SK-MEL-5 (cell line): ENCODE measurements at places on chromosomes 16 and 17. TPM values are rescaled to one million over a fixed set of nuclear protein-coding genes. Genes with fewer than 3 reads are reported as not detected.
A peak's percentile ranks its signal among the peaks of the same experiment; 100 is the strongest.

DNA sequence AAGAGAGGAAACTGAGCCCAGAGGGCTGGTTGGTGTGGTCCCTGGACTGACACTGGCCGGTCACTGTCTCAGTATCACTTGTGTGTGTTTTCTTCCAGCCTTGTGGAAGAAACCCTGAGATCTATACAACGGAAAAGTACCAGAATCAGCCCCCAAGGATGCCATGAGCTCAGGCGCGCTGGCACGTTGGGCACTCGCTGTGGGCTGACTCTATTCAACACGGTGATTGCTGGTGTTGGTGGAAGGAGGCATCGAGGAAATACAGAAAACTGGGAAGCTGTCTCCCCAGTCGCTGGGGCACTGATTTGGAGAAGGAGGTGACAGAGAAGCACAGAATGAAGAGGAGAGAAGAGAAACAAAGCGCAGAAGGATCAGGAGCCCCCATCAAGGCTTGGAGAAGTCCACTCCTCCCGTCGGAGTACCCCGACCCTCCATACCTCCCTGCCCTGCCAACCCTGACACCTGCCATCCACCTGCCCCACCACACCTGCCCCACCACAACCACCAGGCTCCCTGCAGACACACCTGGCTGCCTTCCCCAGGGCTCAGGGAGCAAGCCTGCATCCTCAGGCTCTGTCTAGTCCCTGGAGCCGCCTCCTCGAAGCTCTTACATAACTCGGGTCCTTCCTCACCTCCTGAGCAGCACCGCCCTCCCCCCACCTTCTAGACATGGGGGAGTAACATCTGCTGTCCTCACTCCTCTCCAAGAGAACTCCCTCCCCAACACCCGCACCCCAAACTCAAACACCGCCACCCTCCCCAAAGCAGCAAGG is 66.5 kb downstream of the RBFOX3 start:
- no peak for DNase-seq

The NT5C gene
- 44.5 and 46.7 TPM in 2 replicates for total RNA-seq

- no peak for DNase-seq
These were observed 100.4 kb downstream of the COPRS start for GRCh38 chr17:31758646-31759045.

The ULK2 gene
- total RNA-seq = 6.5 and 7.6 TPM in 2 replicates

- DNase-seq = no peak
These were observed 24.4 kb upstream of the CBFA2T3 start for GRCh38 chr16:89001117-89002027.

DNA sequence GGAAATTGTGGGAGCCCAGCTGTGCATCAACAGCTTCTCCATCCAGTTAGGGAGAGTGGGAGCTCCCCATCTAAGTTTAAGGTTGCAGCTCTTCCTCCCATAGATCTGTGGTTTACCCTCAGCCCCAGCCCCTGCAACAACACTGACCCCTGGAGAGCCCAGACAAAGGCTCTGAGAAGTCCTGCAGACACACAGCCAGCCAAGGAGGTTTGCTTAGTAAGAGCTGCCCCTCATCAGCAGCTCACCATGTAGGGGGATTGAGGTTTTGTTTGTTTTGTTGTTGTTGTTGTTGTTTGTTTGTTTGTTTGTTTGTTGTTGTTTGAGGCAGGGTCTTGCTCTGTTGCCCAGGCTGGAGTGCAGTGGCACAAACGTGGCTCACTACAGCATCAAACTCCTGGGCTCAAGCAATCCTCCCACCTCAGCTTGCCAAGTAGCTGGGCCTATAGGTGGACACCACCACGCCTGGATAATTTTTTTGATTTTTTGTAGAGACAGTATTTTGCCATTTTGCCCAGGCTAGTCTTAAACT is 138.6 kb downstream of the CLEC16A start:
- no peak for DNase-seq

DNA sequence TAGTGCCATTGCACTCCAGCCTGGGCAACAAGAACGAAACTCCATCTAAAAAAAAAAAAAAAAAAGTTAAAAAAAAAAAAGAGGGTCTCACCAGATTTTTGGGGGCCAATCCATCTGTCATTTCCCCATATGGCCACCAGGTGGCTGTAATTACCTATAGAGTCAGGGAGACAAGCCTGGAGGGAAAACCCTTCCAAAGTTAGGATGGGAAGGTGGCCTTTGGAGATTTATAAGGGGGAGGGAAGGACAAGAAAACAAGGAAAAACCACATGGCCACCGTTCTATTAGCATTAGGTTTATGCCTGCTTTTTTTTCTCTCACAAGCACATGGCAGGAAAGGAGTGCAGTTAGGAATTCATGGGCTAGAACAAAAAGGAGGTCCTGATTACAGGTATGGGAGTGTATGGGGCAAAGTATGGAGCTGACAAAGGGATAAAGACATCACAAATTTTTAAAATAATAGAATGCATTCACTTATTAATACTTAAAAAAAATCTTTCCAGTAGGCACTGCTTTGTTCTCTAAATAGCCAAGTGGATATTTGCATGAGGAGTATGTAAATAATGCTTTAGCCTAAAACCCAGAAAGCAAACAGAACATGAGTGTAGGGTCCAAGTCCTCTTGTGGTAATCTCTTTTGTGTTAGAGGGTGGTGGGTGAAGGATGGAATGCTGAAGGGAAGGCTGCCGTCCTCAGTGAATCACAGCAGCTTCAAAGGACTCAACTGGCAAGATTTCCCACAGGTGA is 5.1 kb downstream of the CYB5D1 start:
- peak; percentile 80 for DNase-seq

DNA sequence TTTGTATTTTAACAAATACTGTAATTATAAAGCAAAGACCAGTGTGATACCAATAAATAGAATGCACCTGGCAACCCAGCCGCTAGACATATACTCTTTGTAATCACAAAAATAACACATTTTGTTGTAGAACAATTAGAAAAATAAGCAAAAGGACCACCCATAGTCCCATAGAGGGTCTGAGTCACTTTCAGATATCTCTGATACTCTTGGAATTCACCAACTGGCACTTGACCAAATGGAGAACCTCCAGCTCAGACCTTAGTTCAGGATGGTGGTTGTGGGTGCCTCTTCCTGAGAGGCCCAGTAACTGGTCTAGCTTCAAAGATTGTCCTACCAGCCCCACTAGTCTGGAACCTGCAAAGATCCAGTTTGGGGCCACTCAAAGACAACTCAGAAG is 789 bp upstream of the TERF2 start:
- no peak for DNase-seq
